ENCODE measurements at places on chromosomes 11 and 22. TPM values are rescaled to one million over a fixed set of nuclear protein-coding genes. Genes with fewer than 3 reads are reported as not detected.

DNA sequence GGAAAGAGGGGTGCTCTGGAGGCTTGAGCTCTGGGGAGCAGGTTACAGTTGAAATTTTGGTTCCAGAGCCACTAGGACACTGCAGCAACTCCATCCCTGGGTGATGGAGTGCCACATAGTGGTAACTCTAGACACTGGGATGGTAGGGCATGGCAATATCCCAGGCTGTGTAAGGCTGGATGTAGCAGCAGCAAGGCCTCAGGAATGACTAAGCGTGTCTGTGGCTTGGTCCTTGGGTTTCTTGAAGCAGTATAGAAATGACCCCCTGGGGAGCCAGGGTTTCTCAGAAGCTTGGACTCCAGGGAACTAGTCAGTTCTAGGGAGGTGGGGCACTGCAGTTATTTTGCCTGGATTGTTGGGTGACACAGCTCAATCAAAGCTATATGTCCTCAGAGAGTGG lies 8.1 kb downstream of the MS4A4A start:
- H3K27ac ChIP-seq, result no peak overlapping the region
- DNase-seq, result no peak
- no peaks in the 10 kb centered on the region for H3K4me1 ChIP-seq
- H3K27me3 ChIP-seq, result no peaks in the 10 kb centered on the region
- H3K4me3 ChIP-seq, result no peak overlapping the region
- H3K36me3 ChIP-seq, result no peaks in the 10 kb centered on the region

Gene ASRGL1
- 6.9 TPM for total RNA-seq

DNA sequence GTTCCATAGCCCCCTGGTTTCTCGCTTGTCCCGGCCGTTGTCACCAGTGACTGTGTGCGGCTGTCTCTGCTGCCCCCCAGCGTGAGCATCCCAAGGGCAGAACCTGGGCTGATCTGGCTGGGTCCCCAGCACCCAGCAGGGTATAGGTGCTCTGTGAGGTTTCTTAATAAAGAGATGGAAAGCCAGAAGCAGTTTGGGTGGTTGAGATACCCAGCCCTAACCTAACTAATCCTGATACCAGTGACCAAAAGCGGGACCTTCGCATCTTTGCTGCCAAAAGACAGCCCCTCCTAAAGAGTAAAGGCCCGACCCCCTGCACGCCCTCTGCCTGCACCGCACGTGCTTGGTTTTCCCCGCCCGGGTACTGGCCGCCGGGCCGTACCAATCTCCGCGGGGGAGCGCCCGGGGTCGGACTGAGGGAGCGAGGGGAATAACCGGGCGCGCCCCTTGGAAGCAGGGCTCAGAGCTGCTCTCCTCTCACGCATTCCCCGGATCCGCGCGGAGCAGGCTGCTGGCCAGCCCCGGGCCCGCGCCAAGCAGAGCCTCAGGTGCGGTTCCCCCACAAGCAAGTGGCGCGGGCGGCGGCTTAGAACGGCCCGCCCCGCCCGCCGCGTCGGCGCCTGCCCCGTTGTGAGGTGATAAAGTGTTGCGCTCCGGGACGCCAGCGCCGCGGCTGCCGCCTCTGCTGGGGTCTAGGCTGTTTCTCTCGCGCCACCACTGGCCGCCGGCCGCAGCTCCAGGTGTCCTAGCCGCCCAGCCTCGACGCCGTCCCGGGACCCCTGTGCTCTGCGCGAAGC lies at the start of gene DGAT2:
DGAT2 (plus strand) TSS at position 667 of the 797 bp plus-strand sequence. CDS start 214 bp downstream, outside the sequence.
- H3K4me1 ChIP-seq, result peaks cover 15% of the 10 kb centered on the region
- H3K27ac ChIP-seq, result peak within 1 kb of the TSS; percentile 97
- peak within 1 kb of the TSS; percentile 35 for H3K4me3 ChIP-seq
- H3K36me3 ChIP-seq, result no peaks in the 10 kb centered on the region
- peak; percentile 95 for DNase-seq

Gene FGF19
- total RNA-seq, result not detected

DNA sequence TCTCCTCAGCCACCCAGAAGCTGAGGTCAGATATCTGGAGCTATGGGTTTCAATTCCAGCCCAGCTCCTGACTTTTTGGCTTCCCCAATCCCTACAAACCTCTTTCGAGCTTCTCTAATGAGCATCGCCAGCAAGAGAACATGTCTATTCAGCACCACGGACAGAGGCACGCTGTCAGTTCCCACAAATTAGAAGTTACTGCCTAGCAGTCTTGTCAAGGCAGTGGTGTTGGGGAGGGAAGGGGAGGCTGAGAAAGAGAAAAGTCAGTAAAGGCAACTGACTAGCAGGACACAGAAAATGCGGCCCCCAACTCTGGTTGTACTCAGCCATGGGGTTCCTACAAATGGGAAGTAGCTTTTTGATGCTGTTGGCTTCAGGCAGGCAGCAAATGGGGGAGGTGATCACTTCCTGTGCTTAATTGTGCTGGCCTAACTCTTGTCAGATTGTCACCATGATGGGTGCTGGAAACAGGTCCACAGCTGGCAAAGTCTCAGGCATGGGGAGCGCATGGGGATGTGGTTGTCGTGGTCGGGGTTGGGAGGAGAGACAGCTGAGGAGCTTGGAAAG lies 205.9 kb downstream of the ST3GAL4 start:
- H3K36me3 ChIP-seq, result no peaks in the 10 kb centered on the region
- H3K27me3 ChIP-seq, result peaks cover 62% of the 10 kb centered on the region
- H3K27ac ChIP-seq, result no peak overlapping the region
- no peak overlapping the region for H3K4me3 ChIP-seq

Gene MS4A2
- total RNA-seq, result not detected

DNA sequence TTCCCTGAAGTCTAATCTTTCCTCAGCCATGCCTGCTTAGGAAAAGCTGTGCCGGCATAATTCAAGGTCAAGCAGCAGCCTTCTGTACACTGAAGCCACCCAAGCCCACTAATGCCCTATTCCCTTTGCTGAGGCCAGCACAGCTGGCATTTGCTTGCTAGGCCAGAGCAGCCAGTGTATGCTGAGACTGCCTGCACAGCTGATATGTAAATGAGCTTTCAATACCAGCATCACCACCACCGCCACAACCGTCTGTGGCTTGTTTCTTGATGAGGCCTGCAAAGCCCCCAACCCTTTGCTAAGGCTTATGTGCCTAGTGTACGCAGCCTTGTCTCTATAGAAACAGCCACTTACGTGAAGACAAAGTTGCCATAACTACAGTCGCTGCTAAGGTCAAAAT lies 56.3 kb upstream of the TNRC6B start:
- H3K4me3 ChIP-seq, result no peak overlapping the region
- DNase-seq, result no peak
- peaks cover 7% of the 10 kb centered on the region for H3K4me1 ChIP-seq
- H3K27ac ChIP-seq, result peak overlapping the region; percentile 33
- no peaks in the 10 kb centered on the region for H3K27me3 ChIP-seq

- H3K27me3 ChIP-seq, result no peaks in the 10 kb centered on the region
- peaks cover 11% of the 10 kb centered on the region for H3K4me1 ChIP-seq
- H3K36me3 ChIP-seq, result no peaks in the 10 kb centered on the region
- no peak overlapping the region for H3K4me3 ChIP-seq
- H3K27ac ChIP-seq, result no peak overlapping the region
- no peak for DNase-seq
Measured at GRCh38 chr11:10697323-10697620, 3.7 kb upstream of the IRAG1 start.

Gene UBE4A
- total RNA-seq, result 23.6 TPM

DNA sequence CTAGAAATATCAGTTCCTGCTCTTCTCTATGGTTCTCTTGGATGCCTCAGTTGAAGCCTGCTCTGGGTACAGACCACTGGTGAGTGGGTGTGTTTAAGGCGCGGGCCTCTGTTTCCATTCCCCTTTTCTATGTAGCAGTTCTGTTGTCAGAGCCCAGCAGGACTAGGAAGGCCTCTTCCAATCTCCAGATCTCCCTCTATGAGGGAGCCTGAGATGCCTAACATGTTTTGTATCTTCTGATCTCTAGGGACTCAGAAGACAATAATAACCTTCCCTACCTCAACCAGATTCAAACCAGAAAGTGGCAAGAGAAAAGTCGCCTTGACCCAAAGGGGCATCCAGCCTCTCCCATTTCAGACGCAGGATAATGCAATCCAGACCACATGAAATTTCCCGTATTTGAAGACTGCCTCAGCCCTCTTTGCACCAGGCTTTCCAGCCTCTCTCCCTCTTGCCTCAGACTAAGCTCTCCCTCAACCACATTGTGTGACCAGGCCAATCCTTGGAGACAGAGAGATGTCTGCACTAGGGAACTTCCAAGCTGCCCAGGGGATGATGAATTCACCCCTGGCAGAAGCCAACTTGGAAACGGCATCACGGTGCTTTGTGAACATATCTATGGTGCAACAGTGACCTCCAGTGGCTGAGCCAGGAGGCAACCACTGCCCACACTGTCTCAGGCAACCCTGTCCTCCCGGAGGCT lies 150.1 kb upstream of the UBASH3B start:
- no peaks in the 10 kb centered on the region for H3K27me3 ChIP-seq
- H3K36me3 ChIP-seq, result no peaks in the 10 kb centered on the region
- H3K4me1 ChIP-seq, result no peaks in the 10 kb centered on the region
- DNase-seq, result peak; percentile 95
- H3K4me3 ChIP-seq, result no peak overlapping the region

DNA sequence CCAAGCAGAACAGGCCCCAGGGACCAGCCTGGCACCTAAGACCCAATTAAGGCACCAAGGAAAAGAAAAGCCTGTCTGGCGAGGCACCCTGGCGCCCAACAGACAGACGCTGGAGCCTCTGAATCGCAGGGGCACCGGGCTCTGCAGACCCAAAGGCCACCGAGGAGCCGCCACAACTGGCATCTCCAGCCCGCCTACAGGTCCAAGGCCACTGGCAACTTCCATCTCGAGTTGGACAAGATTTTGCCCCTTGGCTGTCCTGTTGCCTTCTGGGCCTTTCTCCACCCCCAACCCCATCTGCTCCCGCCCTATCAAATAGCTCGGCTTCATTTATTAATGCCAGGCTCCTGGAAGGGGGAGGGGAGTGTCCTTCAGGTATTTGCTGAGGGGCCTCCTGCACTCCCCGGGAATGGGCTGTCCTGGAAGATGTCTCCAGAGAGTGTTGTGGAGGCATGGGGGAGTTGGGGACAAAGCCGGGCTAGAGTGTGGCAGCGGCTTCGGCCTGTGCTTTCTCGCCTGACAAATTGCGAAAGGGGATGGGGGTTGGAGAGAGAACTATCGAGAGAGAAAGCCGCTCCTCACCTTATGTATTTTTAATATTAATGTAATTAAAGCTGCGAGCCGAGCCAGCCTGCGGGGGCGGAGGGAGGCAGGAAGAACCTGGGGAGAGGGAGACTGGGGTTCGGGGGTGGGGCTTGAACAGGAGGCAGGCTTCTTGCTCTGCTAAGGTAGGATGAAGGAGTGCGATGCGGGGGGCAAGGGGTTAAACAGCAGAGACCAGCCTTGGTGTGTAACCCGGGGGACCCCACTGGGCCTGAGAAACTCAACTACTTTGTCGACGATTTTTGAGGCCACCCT lies 2.0 kb downstream of the DSCAML1 start:
- no peak overlapping the region for H3K27ac ChIP-seq
- peaks cover 88% of the 10 kb centered on the region for H3K27me3 ChIP-seq
- DNase-seq, result no peak
- H3K4me1 ChIP-seq, result peaks cover 6% of the 10 kb centered on the region

Gene ACTN3
- 189 TPM for total RNA-seq

GRCh38 chr11:59510941-59511589 lies at the start of gene OR4D9:
Gene OR4D9 (plus strand): TSS chr11:59511539. CDS start chr11:59514913, 3,374 bp downstream.
- no peaks in the 10 kb centered on the region for H3K4me1 ChIP-seq
- no peak within 1 kb of the TSS for H3K27ac ChIP-seq
- peak; percentile 14 for DNase-seq
- H3K4me3 ChIP-seq, result no peak within 1 kb of the TSS
- no peaks in the 10 kb centered on the region for H3K27me3 ChIP-seq
- no peaks in the 10 kb centered on the region for H3K36me3 ChIP-seq

GRCh38 chr11:44581246-44581645 lies 15.8 kb downstream of the CD82 start:
- no peak overlapping the region for H3K4me3 ChIP-seq
- DNase-seq, result no peak
- H3K27me3 ChIP-seq, result no peaks in the 10 kb centered on the region
- H3K27ac ChIP-seq, result no peak overlapping the region
- no peaks in the 10 kb centered on the region for H3K36me3 ChIP-seq

Gene MPEG1
- not detected for total RNA-seq

Gene CTSF
- 15.2 TPM for total RNA-seq

GRCh38 chr11:129605815-129606214 lies 209.8 kb upstream of the TMEM45B start:
- no peak overlapping the region for H3K4me3 ChIP-seq
- no peaks in the 10 kb centered on the region for H3K27me3 ChIP-seq
- no peaks in the 10 kb centered on the region for H3K4me1 ChIP-seq
- H3K36me3 ChIP-seq, result no peaks in the 10 kb centered on the region

GRCh38 chr22:32407312-32407711 lies 4.7 kb downstream of the RTCB start:
- peaks cover 7% of the 10 kb centered on the region for H3K4me1 ChIP-seq
- H3K4me3 ChIP-seq, result no peak overlapping the region
- no peaks in the 10 kb centered on the region for H3K27me3 ChIP-seq
- H3K36me3 ChIP-seq, result peaks cover 43% of the 10 kb centered on the region
- no peak for DNase-seq

DNA sequence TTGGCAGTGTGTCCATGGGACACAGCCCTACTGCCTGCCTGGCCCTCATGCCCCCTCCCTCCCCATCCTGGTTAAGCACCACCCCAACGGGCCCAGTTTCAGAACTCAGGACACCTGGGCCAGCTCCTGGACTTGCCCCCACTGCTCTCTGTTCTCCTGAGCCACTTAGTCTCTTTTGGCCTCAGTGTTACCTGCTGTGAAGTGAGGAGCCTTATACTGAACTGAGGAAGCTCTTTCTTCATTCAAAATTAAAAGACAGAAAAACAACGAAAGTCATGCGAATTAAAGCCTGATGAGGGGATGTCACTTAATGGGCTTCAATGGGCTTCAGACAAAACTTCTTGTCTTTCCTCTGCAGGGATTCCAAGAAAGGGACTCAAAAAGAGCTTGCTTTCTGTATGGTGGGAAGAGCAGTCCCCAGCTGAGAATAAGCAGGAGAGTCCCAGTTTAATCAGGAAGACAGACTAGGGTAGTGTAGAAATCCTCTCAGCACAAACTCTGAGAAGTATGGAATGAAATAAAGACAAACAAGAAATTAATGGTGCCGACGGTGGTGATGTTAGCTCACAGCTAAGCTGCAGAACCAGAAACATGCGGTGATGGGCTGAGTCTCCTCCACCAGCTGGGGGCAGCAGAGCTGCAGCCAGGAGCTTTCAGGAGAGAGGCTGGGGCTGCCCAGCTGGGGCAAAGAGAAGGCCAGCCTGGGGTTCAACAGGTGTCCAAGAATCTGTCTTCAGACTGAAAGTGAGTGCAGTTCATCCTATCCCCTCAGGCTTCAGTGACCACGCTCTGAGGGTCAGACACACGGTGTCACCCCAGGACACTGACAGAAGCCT lies 101.0 kb downstream of the GGTLC2 start:
- H3K4me3 ChIP-seq, result no peak overlapping the region
- no peaks in the 10 kb centered on the region for H3K27me3 ChIP-seq
- no peaks in the 10 kb centered on the region for H3K4me1 ChIP-seq
- H3K36me3 ChIP-seq, result no peaks in the 10 kb centered on the region
- DNase-seq, result peak; percentile 45
- H3K27ac ChIP-seq, result no peak overlapping the region
